ENCODE measurements at places on chromosomes 7 and 10.

- no peak for DNase-seq
These were observed 11.8 kb upstream of the CELF2 start for GRCh38 chr10:11005725-11006427.

DNA sequence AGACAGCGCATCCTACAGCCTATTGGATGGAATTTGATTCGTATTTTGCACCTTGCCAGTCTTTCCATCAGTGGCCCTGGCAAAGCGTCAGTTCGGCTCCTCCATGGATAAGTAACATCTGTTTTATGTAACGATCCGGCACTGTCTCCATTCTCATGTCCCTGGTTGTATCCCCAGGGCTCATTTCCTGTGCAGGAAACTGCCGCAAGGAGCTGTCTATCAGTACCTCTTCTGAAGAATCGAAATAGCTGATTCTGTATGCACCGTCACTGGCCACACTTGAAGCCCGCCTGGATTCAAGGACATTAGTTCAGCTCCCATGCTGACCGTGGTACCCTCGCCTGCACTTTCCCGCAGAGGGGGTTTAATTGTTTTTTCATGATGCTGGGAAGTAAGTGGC lies 53.1 kb upstream of the NPS start:
- no peak for DNase-seq

GRCh38 chr10:48335788-48336187 lies 29.3 kb downstream of the MAPK8 start:
- DNase-seq = no peak

DNA sequence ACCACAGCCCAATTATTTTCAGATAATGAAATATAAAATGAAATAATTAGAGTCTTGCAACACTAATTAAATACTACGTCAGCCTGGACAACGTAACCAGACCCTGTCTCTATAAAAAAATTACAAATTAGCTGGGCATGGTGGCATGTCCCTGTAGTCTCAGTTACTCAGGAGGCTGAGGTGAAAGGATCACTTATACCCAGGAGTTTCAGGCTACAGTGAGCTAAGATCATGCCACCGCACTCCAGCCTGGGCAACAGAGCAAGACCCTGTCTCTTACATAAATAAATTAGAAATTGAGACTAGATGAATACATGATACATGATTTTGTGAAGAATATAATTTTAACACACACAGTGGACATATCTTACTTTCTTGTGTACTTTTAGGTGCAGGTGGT lies 18.4 kb downstream of the TIAL1 start:
- no peak for DNase-seq

GRCh38 chr7:24965831-24966708 lies 13.9 kb downstream of the OSBPL3 start:
- DNase-seq = peak; percentile 57

DNA sequence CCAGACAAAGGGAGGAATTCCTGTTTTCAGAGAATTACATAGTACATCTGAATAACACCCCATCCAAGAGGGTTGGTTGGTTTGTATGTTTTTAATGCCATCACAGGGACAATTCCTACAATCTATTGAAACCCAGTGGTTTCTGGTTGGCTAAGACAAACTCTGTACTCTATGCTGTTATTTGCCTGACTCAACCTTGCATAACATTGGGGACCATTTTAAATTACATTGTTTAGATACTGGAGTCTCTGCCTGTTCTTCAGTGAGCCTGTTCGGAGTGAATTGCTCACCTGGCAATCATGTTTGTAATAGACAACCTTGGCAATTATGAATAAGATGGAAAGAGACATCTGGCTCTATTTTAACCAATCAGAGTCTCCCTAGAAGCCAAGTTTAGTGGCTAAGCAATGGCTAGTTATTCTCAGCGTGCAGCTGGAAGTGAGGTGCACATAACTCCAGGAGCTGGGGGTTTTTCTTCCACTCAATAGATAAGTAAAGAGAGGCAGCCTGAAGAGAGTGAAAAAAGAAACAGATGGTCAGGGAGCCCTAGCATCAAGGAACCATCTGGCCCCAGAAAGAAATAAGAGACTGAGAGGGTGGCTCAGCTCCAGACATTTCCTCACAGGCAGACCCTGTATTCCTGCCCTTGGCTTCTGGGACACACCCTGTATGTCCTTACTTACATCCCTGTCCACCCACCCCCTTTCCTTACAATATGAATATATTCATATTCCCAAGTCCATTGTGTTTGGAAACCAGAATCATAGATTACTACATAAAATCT lies 21.2 kb upstream of the SLC35G1 start:
- no peak for DNase-seq

GRCh38 chr7:155009570-155010157 lies 6.7 kb upstream of the PAXIP1 start:
- DNase-seq = peak; percentile 31

- DNase-seq = peak; percentile 70
These were observed 158.2 kb downstream of the ARHGAP12 start for GRCh38 chr10:31770307-31770902.

Measured in stimulated activated CD4-positive, alpha-beta T cell treated with anti-CD3 and anti-CD28 coated beads, Interleukin-4, amount 100 ng/mL, for 24 hours (primary cell).